ENCODE measurements at places on chromosomes 3 and 15.
A peak's percentile ranks its signal among the peaks of the same experiment; 100 is the strongest.

DNA sequence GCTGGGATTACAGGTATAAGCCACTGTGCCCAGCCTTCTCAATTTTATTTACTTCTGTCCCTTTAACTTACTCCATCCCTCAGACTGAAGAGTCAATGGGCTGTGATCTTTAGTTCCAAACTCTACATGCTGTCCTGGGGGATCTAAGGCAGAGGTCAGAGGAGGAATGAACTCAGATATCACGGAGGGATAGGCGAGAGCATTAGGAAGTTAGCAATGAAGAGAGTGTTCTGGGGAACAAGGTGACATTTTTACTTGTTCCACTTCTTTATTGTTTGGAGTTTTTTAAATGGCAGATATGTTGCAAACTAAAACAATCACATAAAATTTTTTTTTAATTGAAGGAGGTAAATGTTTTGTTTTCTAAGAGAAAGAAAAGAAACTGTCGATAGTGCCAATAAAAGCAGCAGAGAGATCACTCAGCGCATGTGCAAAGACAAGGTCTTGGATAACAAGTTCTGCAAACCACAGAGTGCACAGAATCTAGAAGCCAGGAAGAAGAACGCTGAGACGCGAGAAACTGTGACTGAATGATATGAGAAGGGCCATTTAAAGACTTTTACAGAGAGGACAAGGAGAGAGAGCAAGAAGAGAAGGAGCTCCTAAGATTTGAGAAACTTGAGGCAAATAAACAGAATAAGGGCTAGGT lies 10.8 kb upstream of the CA12 start:
- no peak for DNase-seq

- DNase-seq: no peak
Measured at GRCh38 chr15:26555898-26556297, 217.0 kb downstream of the GABRB3 start.

DNA sequence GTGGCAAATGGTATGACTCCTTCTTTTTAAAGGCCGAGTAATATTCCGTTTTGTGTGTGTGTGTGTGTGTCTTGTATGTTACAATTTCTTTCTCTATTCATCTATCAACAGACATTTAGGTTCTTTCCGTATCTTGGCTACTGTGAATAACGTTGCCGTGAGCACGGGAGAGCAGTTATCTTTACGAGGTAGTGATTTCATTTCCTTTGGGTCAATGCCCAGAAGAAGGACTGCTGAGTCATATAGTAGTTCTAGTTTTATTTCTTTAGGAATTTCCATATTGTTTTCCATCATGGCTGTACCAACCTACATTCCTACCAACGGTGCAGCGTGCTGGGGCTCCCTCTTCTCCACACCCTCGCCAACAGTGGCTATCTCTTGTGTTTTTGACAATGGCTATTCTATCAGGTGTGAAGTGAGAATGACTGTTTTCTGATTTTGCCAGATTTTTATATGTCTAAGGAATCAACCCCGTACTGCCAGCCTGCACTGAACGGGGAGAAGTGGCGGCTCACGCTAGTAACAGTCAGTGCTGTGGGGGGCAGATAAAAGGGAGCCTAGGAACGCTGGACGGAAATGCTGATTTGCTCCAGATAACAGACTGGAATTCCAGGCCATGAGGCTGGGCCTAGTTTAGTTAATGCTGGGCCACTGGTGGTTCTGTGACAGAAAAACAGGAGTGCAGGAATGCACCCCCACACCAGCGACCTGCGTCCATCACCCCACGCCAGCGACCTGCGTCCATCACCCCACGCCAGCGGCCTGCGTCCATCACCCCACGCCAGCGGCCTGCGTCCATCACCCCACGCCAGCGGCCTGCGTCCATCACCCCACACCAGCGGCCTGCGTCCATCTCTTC lies 168.1 kb downstream of the XXYLT1 start:
- DNase-seq: peak; percentile 96

- DNase-seq: no peak
Measured at GRCh38 chr3:52439426-52440248, 5.3 kb downstream of the SEMA3G start.

- DNase-seq: no peak
Measured at GRCh38 chr3:71543371-71544016, 40.0 kb downstream of the FOXP1 start.

GRCh38 chr15:35932531-35932930 lies 386.6 kb upstream of the DPH6 start:
- DNase-seq: no peak

DNA sequence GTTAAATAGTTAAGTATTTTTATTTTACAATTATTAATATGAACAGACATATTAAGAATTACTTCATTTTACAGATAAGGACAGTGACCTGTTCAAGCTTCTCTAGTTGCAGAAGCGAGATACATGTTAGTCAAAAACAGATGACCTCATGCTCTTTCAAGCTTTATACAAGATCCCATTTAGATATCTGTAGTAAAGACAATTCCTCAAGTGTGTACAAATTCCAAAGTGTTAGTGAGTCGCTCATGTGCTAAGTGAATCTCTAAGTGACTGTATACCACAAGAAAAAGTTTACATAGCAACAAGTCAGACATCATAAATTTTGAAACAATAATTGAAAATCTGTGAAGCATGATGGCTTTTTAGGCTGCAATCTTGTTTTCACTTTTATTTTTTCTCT lies 293.8 kb downstream of the ROBO1 start:
- no peak for DNase-seq

- no peak for DNase-seq
Measured at GRCh38 chr3:13393427-13394360, 26.4 kb downstream of the NUP210 start.

DNA sequence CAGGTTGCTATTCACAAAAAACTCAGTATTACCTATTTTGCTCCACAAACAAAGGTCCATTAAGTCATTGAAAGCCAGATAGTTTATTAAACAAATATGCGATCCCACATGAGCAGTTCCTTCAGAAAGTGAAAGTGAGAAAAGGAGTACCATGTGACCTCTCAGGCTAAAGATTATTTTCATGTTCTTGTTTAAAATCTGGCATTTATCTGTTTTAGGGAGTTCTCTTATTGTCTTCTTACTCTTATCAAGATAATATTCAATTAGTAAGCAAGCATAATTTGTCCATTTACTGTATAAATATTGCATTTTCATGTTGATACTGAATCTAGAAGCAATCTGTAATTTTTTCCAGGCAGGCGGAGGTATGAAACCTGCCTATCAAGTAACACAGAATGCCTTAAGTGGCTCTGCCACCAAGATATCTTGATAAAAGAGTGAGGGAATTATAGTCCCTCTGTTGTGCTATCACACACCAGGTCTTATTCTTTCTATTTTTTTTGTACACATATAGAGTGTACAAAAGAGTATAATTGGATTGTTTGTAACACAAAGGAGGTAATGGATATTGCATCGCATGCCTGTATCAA lies 20.1 kb upstream of the PLSCR5 start:
- DNase-seq: peak; percentile 5

DNA sequence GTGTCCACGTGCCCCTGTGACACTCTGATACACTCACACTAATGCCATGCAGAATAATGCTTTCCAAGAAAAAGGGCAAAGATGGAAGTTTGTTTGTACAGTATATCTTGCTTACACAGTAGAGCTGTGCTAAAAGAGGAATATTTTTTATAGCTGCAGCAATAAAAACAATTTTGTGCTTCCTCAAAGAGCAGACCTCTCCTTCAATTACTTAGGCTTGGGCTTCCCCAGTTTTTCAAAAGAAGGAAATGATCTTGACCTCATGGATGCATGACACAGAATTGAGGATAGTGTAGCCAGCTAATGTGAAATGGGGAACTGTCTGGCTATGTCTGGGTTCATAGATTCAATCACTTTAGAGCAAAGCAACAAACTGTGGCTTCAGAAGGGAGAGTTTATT lies 137.4 kb downstream of the STT3B start:
- DNase-seq: no peak

- DNase-seq: no peak
Measured at GRCh38 chr15:38860674-38861073, 296.1 kb upstream of the RASGRP1 start.

DNA sequence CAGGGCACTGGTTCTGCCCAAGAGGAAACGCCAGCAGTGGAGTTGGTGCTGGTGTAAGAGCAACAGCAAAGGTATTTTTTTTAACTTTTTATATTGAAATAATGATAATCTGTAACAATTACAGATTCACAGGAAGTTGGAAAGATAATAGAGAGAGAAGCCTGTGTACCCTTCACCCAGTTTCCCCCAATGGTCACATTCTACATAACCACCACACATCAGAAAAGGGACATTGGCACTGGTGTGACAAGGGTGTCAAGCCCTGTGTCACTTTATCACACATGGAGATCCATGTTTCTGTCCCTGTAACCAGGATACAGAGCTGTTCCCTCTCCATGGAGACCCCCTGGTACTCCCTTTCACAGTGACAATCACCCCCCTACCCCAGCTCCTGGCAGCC lies 9.1 kb upstream of the PLXNA1 start:
- DNase-seq: no peak

DNA sequence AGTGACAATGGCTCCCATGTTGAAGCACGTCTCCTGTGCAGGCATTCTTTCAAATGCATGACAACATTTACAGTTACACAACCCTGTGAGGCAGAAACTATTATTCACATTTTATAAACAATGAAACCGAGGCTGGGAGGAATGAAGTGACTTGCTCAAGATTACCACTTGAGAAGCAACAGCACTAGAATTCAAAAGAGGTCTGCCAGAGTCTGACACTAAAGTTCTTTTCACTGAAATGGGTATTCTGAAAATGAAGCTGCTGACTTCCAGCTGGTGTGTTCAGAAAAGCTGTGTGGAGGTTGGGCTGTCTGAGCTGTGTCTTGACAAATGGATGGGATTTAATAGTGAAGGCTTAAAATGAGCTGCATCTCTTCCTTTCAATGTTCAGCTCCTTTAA lies 104.4 kb downstream of the THSD4 start:
- peak; percentile 79 for DNase-seq

DNA sequence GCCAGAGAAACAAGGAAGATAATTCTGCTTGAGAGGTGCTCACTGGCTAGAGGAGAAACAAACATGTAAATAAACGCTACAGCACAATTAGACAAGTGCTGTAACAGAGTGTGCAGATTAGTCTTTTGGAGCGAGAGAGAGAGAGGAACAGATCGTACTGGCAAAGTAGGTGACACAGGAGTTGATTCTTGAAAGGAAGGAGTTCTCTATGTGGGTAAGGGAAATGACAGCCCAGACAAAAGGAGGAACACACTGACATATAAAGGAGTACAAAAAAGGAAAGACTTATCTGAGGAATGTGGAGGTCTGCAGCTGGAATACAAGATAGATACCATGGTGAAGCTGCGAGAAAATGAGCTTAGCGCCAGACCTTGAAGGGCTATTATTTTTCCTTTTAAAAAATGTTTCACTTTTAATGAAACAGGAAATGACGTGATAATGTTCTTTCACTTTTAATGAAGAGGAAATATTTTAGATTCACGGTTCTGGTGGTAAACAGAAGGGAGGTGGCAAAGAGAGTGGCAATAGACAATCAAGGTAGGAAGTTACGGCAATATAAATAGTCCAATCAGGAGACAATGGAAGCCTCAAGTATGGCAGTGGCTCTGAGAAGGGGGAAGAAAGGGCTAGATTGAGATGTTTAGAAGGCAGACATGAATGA lies 202.9 kb downstream of the VPS13C start:
- DNase-seq: no peak

- no peak for DNase-seq
Measured at GRCh38 chr3:6251612-6252400, 609.1 kb upstream of the GRM7 start.

- DNase-seq: peak; percentile 66
Measured at GRCh38 chr3:38154033-38154494, 11.3 kb upstream of the OXSR1 start.

DNA sequence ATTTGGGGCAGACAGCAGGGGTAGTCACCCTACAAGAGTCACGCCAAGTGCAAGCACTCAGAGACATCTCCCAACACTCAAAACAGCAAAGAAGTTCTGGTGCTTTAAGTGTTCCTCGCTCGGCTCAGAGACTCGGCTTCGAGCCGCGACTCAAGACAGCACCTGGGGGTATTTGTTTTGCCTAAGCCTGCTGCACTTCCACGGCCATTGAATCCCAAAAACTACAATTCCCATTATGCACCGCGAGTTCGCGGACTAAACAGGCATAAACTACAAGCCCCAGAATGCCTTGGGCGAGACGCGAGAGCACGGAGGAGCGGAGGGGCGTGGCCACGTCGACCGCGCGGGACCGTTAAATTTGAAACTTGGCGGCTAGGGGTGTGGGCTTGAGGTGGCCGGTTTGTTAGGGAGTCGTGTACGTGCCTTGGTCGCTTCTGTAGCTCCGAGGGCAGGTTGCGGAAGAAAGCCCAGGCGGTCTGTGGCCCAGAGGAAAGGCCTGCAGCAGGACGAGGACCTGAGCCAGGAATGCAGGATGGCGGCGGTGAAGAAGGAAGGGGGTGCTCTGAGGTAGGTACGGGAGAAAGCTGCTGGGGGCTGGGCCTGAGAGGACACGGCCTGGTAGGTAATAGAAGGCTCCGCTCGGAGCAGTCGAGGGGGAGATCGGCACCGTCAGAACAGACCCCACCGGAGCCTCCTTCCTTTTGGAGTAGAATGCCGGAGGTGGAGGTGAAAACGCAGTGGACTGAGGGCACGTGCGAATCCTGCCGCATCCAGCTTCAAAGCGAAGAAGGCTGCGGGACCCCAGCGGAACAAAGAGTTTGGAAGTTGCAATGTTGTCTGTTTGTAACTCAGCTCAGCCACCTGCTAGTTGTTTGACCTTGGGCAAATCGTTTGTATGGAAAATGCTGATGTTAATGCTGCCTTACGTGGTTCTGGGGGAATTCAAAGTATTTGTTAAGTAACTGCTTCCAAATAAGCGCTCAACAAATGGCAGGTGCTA lies at the start of gene BUB1B:
TSS of gene BUB1B (plus strand) at position 381 of the 1,000 bp plus-strand sequence. CDS start at position 533, 152 bp downstream.
- peak; percentile 93 for DNase-seq

- no peak for DNase-seq
Measured at GRCh38 chr15:79084308-79084968, 6.1 kb downstream of the RASGRF1 start.

DNA sequence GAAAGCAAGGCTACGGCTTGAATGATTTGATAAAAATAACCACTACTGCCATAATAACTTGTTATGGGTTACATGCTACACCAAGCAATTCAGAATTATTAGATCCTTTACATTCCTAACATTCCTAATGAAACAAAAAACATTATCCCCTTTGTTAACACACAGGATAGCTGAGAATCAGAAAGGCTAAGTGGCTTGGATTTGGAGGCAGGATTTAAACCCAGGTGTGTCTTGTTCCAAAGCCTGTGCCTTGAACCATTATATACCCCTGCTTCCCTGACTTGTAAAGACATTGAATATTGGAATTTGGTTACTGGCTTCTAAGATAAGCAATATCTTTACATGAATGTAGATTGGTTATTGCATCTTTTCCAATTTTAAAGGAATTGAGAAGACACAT lies 417.1 kb upstream of the GOLIM4 start:
- DNase-seq: no peak

DNA sequence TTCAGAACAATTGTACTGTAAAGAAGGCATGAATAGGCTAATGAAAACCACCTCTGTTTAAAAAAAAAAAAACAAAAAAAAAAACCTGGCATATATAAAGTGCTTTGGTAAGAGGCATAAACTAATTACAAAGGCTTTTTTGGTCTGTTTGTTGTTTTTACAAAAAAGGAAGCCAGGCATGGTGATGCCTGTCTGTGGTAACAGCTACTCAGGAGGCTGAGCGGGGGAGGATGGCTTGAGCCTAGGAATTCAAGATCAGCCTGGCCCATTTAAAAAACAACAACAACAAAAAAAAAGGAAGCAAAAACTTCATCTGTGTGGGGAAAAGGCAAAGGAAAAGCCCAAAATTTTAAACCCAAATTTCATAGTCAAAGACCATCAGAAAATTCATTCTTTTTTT lies 47.0 kb downstream of the OSBPL10 start:
- no peak for DNase-seq

GRCh38 chr3:30467596-30468238 lies 138.7 kb upstream of the TGFBR2 start:
- DNase-seq: peak; percentile 49

Data from EH (cell line).